ENCODE measurements at places on chromosomes 2 and 18.

GRCh38 chr2:7929281-7929680, 752.6 kb upstream of the ID2 start:
- DNase-seq = no peak

DNA sequence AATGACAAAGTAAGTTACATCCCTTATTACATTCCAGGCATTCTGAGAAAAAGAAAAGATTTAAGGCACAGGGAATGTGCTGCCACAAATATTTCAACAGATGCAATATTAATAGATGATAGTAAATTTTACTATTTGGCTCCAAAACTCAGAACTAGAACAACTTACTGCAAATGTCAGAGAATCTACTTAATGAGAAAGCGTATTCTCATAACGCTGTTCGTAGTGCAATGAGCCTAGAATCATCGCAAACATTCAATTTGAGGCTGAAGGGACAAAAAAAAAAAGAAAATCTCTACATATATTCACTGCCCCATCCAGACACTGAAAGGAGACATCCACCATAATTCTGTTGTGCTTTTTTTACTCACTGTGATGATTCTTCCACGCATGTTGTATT, 272.1 kb upstream of the DOK6 start:
- no peak for DNase-seq

GRCh38 chr2:71385012-71385411, 53.4 kb downstream of the ZNF638 start:
- peak; percentile 81 for DNase-seq

GRCh38 chr18:79604913-79605880, 74.4 kb upstream of the CTDP1 start:
- no peak for DNase-seq

DNA sequence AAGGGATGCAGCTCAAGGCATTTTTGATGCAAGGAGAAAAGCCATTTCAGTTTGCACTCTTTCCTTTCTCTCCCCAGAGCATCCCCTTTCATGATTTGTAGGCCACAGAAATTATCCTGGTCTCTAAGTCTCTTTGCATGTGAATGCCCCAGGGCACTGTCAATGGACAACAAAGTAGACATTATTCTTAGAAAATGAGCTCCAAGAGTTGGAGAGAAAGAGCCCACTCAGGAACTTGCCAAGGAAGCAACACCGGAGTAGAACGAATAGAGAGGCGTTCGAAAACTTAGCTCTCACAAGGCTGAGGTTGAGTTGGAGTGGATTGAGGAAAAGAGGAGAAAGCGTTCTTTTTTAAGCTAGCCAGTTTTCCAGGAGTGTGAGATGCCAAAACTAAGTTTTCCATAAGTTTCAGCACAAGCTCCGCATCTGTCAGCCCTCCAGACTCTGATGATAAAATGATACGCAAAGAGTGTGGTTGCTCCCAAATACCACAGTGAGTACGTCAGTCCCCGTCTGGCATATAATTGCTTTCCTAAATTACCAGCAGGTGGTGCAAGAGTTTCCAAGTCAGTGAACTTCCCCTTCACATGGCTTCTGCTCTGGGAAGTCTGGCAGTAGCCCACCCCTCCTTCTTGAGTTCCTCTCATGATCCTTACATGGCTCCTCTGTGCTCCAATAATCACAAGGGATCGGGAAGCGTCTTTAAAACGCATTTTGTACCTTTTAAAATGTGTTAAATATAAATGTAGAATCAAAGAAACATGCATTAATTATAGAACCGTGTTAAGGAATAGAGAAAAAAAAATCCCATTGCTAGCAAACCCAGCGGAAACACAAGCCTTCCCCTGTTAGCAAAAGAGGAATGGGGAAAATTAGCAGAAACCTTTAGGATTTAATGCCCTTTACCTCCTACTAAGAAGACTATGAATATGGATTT, 1060.6 kb upstream of the FANCL start:
- DNase-seq = peak; percentile 44

DNA sequence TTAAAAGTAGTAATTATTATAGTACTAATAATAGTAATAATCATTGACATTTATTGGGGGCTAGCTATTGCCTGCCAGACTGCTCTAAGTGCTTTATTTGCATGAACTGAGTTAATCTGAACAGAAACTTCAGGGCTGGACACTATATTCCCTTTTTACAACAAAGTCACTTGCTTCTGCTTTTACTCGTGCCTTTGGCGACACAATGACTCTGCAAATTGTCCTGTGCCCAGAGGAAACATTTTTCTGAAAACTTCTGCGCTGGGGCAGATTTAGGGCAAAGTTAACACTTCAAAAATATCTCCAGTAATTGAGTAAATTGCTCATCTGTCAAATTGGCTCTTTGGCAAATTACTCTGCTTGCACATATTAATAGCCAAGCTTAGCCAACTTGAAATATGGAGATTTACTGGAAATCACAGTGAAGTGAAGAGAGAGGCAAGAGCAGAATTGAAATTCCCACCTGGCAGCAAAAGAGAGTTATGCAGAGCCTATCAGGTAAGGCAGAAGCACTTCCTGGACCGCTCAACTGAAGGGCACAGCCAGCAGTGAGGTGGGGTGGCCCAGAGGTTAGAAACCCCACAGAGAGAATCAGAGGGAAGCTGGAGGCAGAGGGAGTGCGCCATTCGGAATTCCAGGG, 36.3 kb downstream of the BMP10 start:
- DNase-seq = no peak
